ENCODE measurements at places on chromosomes 11 and 22.

- no peak for DNase-seq
These were observed 38.8 kb downstream of the GNB1L start for GRCh38 chr22:19815823-19816290.

DNA sequence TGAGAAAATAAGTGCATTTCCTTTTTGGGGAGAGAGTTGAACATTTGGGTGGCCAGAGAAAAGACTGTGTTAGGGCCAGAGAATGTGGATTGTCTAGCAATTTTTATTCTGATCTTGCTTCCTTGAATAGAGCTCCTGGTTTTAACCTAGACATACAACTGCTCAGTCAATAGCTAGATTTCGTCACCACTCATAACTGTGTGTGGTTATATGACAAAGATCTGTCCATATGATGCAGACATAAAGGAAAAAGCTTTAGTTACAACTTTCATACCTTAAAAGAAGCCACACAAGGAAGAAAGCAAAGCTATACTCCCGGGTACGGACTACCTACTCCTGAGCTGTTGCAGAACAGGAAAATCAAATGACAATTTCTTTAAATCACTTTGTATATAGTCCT lies 37.2 kb downstream of the MS4A6A start:
- DNase-seq = no peak

DNA sequence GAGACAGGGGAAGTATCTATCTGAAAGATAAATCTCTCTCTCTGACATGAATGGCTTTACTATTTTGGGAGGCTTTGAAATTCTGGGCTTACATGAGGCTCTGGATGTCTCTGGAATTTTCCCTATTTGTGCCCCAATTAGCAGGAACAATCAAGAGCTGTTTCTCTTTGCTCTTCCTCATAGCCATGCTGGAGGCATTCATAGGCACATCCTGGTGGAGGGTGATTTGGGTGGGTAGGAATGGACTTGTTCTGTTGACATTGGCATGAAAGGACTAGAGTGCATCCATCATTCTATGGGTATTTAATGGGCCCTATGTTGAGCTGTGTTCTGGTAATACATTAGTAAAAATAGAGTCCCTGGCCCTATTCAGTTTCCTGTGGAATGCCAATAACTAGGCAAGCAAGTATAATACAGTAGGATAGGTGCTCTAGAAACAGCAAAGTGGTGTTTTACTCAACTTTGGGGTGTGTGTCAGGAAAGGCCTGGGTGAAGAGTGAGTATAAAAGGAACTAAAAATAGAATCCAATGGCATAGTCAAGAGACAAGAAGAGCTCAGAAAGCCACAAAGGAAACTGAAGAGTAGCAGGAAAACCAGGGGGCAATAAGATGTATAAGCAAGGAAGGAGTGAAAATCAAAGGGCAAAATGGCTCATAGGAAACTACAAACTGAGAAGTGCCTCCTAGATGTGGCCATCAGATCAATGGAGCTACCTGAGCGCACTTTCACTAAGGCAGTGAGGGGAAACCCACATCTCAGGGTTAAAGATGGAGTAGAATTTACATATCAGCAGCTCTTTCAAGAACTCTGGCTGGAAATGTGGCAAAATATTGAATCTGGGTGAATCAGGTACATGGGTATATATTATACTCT lies 45.0 kb downstream of the CWC15 start:
- no peak for DNase-seq

- DNase-seq = no peak
These were observed 126.9 kb upstream of the CHORDC1 start for GRCh38 chr11:90349731-90350130.

GRCh38 chr11:19259487-19260345 lies 19.0 kb upstream of the E2F8 start:
- DNase-seq = peak; percentile 44

Measured in hepatic stellate cell (primary cell).